ENCODE measurements at places on chromosomes 5 and 9.

GRCh38 chr9:28668158-28668557 is 1094.9 kb upstream of the C9orf72 start:
- no peak for DNase-seq

- DNase-seq = no peak
Observed at GRCh38 chr5:167967494-167968177, 323.8 kb upstream of the WWC1 start.

- DNase-seq = no peak
Observed at GRCh38 chr9:72305707-72306106, 59.3 kb downstream of the ZFAND5 start.

DNA sequence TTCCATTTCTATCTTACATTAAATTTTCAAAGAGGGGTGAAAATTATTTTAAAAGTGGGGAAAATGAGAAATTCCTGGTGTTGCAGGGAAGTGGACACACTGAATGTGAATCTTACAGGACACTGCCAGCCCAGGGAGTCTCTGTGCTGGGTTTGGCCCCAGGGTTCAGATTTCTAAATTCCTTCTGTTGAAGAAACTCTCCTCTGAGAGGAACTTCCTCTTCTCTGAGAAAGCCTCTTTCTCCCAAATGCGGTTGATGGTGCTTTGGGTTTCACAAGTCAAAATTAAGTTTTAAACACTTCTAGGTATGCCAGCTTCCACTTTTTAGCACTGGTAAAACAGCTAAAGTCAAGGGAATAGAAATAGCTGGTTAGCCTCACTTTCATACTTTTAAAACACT is 317.9 kb upstream of the ITGA1 start:
- DNase-seq = no peak

DNA sequence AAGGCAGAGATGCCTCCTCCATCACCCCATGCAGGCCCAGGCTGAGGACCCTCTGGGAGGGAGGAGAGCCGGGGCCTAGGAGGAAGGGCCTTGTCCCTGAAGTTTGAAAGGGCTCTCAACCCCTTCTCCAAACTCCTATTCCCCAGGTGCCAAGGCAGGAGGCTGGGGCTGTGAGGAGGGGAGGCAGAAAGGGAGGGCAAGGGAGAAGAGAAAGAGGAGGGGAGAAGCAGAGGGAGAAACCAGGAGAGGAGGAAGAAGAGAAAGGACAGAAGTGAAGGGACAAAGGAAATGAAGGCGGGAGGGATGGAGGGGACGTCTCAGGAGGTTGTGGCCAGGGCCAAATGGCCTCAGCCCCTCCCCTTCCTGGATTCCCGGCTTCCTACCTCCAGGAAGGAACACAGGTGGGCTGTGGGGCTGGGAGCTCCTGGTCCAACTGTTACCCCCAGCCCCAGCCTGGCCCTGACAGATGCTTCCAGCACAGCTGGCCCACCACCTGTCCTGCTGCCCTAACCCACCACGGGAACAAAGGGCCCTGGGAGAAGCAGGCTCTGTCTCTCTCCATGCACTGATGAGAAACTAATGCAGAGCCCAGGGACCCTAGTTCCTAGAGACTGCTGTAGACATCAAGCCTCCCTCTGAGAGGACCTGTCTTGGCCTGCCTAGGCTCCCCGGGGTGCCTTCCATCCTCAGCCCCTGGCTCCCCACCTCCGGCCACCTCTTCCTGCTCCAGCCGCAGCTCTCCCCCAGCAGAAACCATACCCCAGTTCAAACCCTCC is 3.5 kb downstream of the DBN1 start:
- DNase-seq = no peak

DNA sequence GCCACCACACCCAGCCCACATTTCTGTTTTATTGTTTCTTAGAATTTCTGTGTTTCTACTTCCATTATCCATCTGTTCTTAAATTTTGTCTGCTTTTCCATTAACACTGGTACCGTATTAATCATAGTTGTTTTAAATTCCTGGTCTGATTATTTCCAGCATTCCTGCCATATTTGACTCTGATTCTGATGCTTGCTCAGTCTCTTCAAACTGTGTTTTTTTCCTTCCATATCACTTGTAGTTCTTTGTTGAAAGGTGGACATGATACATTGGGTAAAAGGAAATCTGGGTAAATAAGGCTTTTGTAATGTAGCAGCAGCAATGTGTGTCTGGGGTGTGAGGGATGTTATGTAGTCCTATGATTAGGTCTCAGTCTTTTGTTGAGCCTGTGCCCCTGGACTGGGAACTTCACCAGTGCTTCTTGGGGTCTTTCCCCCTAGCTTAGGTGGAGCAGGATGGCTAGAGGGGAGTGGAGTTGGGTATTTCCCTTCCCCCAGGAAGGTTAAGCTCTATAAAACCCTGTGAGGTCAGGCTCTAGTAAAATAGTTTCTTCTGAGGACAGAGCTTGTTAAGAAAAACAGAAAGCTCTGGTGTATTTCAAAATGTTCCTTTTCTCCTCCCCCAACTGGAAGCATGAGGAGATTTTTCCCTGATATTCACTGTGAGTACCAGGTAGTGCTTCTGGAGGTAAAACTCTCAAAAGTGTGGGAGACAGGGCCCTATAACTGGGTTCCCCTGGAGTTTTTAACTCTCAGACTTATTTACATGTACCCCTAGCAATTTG is 10.1 kb upstream of the TMOD1 start:
- DNase-seq = no peak

DNA sequence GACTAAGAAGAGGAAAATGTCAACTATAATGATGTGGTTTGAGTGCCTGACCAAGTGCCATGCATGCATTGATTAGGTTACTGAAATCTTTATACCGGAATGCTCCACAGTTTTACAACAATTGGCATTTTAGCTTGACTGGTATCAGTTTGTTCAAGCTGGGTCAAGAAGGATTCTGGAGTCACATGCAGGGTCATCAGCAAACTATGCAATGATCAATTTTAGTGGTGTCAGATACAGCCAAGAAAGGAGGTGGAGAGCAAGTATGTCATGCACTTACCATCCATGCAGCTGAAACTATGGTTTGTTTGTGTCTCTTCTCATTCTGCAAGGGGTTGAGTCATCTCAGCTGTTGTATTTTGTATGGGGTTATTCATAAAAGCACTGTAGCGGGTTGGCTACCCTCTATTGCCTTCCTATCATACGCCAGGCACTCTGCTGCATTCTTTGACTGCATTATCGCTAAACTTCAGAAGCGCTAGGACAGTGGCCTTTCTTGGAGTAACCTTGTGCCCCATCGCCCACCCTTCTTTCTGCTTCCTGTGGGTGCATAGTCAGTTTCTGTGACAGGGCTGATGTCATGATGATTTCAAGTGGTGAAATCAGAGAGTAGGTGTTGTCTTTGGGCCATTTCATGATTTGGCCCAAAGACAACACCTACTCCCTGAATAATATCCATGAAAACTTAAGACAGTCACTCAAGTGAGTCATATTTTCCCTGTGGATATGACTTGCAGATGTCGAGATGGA is 145.4 kb downstream of the MTX3 start:
- no peak for DNase-seq

GRCh38 chr5:54859316-54859715 is 126.1 kb downstream of the ESM1 start:
- DNase-seq = no peak

GRCh38 chr9:83267741-83268140 is 204.8 kb upstream of the RASEF start:
- no peak for DNase-seq

GRCh38 chr5:166594567-166594966 is 1696.9 kb upstream of the WWC1 start:
- DNase-seq = no peak

GRCh38 chr9:126564128-126564527 is 49.6 kb upstream of the LMX1B start:
- no peak for DNase-seq

GRCh38 chr5:125659316-125660023 is 763.7 kb upstream of the GRAMD2B start:
- no peak for DNase-seq

- DNase-seq = no peak
Observed at GRCh38 chr5:17105744-17106418, 111.5 kb upstream of the BASP1 start.

- DNase-seq = no peak
Observed at GRCh38 chr5:86330736-86331135, 287.0 kb upstream of the COX7C start.

DNA sequence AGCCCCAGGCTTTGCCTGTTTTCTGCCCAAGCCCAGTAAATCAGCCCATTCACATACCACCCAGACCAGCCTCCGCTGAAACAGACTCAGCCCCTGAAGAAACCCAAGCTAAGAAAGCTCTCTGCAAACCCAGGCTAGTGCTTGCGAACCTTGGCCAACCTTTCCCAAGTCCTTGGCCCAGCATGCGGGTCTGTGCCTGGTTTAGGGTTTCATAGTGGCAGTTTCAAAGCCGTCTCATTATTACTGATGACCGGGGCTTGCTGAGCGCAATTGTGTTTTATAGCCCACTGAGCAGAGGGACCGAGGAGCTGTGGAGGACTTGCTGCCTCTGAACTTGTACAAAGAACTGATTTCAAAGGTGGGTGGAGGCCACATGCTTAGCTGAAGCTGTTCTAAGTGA is 584.3 kb downstream of the BNC2 start:
- DNase-seq = no peak

GRCh38 chr5:132688536-132689339 is 14.9 kb downstream of the IL4 start:
- no peak for DNase-seq

DNA sequence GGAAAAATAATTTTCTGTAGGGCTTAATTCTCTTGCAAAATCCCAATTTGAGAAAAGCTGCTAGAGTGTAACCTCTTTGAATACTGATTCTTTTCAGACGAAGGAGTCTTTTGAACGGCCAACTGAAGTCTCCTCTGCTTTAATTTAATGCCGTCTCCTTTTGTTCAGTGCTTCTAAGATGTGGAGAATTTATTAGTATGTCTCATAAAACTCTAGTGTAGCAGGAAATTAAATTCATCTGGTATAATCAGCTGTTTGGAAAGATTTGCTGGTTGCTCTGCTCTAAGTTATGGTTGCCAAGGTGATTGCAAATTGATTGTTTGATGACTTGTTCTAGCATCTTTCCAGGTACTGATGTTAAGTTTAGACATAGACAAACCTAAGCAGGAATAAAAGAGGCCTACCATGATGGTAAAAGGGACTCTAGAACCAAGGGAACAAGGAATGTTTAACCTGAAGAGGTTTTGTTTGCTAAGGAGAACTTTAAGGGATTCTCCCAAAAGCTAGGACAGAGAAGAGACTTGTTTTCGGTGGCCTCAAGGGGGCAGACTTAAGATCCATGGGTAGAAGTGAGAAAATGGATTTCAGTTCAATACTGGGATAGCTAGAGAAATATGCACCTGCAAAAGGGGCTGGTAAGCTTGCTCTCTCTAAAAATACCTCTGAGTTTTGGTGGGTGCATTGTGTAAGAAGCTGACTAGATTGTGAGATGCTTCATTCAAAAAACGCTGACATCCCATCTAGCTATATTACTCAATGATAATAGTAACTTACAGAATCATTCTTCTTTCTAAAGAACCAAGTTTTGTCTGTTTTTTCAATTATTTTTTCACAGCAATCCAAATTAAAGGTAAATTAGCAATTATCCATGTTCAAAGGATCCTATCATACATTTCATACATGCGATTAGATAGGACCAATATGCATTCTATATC is 5.7 kb upstream of the ADRB2 start:
- DNase-seq = no peak

- DNase-seq = no peak
Observed at GRCh38 chr5:127660047-127660733, 11.3 kb downstream of the CTXN3 start.

DNA sequence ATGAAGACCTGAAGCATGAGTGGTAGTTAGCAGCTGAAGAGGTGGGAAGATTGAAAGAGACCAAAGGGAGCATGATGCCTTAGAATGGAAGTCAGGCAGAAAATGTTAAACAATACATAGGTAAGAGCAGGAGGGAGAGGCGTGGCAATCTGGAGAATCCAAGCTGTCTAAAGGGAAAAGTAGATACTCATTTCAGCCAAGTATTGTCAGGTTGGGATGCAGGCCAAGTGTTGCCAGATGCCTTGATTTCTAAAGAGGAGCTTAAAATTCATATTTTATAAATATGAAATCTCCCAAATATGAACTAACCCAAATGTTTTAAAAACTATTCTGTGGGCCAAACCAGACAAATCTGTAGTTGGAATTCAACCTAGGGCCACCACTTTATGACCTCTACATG is 4.2 kb downstream of the PAM start:
- DNase-seq = no peak

- no peak for DNase-seq
Observed at GRCh38 chr5:124527220-124527991, 219.0 kb downstream of the ZNF608 start.

DNA sequence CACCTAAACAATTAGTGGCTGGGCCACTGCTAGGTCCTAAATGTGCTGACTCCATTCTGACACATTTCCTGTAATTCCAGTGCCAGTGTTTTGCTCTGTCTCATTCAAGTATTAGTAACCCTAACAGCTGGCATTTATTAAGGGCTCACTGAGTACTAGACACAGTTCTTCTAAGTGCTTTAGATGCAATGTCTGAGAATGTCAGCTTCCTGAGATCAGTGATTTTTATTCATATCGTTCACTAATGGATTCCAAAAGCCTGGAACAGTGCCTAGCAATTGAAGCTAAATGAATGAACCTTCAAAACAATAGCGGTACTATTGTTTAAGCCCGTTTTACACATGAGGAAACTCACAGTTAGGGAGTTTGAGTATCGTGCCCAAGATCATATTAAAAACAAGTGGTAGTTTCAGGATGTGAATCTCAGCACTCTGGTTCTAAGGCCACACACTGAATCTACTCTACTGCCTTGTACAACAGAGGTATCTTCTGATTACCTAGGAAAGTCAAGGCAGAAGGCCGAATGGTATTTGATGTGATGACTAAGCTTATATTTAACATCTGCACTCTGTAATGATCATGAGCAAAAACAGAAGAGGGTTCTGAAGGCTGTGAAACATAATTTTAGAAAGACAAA is 304.0 kb downstream of the PJA2 start:
- DNase-seq = no peak

GRCh38 chr5:171269717-171270116 is 39.3 kb upstream of the TLX3 start:
- no peak for DNase-seq

- no peak for DNase-seq
Observed at GRCh38 chr5:72294473-72294872, 25.6 kb downstream of the MRPS27 start.

DNA sequence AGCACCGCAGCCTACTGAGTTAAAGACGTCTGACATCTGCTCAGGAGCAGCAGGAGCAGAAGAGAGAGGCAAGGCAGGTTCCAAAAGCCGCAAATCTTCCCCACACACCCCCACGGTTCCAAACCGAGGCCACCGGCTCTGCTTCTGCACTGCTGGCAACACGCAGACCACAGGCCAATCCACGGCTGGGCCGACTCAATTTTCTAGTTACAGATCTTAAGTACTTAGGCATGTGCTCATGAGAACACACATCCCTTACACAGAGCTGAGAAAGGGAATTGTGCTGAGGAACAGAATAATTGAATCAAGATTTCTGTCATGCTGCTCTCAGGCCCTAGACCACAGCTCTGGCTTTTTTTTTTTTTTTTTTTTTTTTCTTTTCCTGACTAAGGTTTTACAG is 32.6 kb downstream of the PAX5 start:
- no peak for DNase-seq

- no peak for DNase-seq
Observed at GRCh38 chr9:93005876-93006275, 52.6 kb upstream of the SUSD3 start.

Data from CD4-positive, alpha-beta T cell treated with Interleukin-15 for 1 hour (primary cell).